Activated T-helper 1 cell treated with anti-CD3 and anti-CD28 coated beads, Interleukin-2, amount 50 U/mL, for 16 hours (primary cell): ENCODE measurements at places on chromosomes 1 and 21.
A peak's percentile ranks its signal among the peaks of the same experiment; 100 is the strongest.

GRCh38 chr1:166905900-166906299, 29.8 kb upstream of the TADA1 start:
- DNase-seq: no peak

DNA sequence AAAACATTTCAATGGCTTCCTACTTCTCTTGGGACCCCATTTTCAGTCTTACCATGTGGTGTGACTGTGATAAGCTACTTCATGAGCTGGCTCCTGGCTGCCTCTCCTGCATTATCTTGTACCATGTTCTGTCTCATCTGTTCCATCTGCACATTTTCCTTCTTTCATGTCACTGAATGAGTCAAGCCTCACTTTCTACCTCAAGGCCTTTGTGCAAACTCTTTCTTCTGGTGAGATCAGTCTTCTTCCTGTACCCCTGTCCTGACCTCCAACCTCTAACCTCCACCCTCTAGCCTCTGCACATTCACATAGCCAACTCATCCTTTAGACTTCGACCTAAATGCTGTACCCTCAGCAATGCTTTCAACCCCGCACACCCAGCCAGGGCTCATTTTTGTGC, 9.6 kb upstream of the FAM78B start:
- no peak for DNase-seq

DNA sequence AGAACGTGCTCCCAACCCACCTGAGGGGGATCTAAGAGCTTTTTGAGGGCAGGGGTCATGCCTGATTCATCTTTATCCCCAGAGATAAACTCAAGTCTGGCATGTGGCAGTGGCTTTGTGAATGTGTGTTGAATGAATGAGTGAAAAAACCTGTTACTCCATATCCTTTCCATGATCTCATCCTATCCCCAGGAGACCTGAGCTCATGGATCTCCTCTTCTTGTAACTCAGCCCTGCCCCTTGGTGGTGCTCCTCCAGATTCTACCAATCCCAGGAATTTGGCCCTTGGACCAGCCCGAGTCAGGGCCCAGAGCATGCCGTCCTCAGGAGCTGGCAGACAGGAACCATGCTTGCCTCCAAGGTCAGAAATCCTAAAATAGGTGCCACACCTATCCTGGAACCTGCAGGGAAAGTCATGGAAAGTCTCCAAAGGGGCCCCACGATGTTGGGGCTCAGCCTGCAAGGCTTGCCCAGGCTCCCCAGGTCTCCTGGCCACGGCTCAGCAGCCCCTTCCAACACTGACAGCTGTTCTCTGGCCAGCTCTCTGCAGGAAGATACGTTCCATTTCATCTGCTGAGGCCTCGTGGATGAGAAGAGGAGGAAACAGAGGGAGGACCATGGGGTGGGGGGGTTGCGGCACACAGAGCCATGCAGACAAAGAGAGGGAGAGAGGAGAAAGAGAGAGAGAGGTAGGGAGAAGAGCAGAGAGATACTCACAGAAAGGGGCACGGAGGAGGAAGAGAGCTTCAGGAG, 214.6 kb downstream of the TRABD2B start:
- DNase-seq: no peak

DNA sequence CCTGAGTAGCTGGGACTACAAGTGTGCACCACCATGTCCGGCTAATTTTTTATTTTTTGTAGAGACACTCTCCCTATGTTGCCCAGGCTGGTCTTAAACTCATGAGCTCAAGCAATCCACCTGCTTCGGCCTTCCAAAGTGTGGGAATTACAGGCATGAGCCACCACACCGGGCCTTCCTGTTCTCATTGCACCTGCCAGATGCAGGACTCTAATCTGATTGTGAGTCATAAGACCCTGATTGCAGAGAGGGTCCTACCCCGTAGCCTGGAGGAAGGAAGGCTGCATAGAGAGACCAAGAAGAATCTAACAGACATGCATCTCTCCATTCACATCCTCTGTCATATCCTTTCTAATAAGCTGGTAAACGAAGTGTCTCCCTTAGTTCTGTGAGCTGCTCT, 19.5 kb upstream of the CGN start:
- no peak for DNase-seq

GRCh38 chr1:173503391-173503790, 26.3 kb downstream of the PRDX6 start:
- no peak for DNase-seq

GRCh38 chr1:20417581-20417980, 68.4 kb downstream of the CAMK2N1 start:
- no peak for DNase-seq

- DNase-seq: no peak
These were observed 129.3 kb downstream of the PRDM2 start for GRCh38 chr1:13829152-13829769.

- no peak for DNase-seq
These were observed at the start of gene GREM2 for GRCh38 chr1:240611619-240612480. Gene GREM2 (minus strand): TSS chr1:240612155. CDS start chr1:240493475, 118,680 bp downstream.

DNA sequence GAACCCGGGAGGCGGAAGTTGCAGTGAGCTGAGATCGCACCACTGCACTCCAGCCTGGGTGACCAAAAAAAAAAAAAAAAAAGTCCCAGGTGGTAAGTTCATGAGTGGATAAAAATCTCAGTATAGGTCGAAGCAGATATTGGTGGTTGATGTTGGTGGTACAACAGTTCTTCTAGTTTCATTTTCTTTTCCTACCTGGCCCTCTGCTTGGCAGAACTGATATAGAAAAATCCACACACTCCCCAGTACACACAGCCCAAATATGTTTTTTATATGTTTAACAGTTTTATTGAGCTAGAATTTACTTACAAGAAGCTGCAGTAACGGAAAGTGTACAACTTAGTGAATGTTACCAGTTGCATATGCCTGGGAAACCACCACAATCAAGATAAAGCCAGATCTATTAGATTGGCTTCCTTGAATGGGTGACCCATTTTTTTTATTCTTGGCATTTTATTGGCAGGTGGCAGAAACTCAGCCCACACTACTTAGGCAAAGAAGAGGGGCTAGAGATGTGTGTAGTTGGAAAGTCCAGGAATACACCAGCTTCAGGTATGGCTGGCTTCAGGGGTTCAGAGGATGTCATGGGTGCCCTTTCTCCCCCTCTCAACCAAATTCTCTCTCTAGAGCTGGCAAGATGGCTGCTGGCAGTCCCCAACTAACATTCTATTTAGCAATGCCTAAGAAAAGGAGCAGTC, 118.3 kb upstream of the SLC25A33 start:
- no peak for DNase-seq

- DNase-seq: no peak
These were observed 94.2 kb downstream of the PHTF1 start for GRCh38 chr1:113665071-113665470.

- DNase-seq: peak; percentile 8
These were observed 87.1 kb upstream of the CACNA1E start for GRCh38 chr1:181396171-181396670.

- no peak for DNase-seq
These were observed 6.7 kb upstream of the AHCYL1 start for GRCh38 chr1:109977657-109978378.

DNA sequence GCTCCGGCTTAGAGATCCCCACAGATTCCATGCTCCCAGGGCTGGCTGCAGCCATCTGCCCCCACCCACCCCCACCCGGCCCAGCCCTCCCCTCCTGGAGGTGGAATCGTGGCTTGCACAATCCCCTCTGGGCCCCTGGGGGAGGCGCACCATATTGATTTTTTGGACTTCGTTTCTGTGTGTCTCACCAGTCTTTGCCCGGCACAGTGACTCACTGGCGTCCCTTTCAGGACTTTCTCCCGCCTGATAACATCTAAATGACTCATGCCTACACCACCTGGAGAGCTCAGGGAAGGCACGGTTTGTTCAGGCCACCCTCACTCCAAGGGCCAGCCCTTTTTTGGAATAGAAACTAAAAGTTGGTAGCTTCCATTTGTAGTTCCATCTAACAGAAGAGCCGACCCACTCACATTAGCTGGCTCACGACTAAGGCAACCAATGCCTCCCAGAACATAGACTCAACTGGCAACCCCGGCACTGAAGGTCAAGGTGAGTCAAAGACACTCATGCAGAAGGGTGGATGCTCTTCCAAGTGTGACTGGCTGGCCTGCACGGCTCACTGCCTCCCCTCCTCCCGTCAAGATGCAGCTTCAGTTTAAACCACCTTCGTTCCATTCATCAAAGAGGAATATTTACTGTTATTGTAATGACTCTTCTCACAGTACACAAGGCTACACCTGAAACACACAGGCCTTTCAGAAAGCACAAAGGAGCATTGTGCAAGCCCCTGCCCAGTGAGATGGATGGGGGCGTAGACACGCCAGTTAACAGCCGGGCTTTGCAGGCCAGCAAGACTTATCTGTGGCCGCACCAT, 18.1 kb upstream of the ETS2 start:
- DNase-seq: no peak

GRCh38 chr1:64550510-64550909, 80.6 kb downstream of the CACHD1 start:
- DNase-seq: no peak

DNA sequence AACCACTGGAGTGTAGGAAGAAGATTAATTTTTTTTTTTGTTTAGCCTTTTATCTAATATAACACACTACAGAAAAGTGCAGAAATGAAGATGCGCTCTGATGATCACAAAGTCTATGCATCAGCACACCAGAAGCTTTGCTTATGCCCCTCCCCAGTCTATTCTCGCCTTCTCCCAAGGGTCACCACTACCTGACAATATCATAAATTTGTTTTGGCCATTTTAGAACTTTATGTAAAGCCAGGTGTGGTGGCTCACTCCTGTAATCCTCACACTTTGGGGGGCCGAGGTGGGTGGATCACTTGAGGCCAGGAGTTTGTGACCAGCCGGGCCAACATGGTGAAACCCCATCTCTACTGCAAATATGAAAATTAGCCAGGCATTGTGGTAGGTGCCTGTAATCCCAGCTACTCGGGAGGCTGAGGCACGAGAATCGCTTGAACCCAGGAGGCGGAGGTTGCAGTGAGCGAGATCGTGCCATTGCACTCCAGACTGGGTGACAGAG, 231.3 kb downstream of the FOXD2 start:
- DNase-seq: no peak

GRCh38 chr21:45019076-45019886, 55.1 kb upstream of the ADARB1 start:
- no peak for DNase-seq

GRCh38 chr1:236489710-236490377, 33.9 kb upstream of the LGALS8 start:
- no peak for DNase-seq

DNA sequence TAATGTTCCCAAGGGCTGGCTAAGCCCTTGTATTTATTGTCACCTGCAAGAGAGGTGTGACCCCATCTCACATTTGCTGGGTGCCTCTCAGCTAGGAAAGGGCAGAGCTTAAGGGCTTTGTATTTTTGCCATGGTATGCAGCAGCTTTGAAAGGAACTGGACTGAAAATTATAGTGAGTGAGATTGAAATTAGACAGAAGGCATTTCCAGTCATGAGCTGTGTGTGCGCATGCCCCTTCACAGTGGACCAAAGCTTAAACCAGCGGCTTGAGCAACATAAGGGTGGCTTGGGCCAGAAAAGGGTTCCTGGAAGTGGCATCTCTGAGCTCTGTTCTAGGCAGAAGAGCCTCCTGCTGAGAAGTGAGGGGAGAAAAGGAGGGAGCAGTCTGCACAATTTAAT, 19.8 kb downstream of the MYOG start:
- no peak for DNase-seq

GRCh38 chr1:174799136-174799479, 200.6 kb upstream of the CACYBP start:
- no peak for DNase-seq

DNA sequence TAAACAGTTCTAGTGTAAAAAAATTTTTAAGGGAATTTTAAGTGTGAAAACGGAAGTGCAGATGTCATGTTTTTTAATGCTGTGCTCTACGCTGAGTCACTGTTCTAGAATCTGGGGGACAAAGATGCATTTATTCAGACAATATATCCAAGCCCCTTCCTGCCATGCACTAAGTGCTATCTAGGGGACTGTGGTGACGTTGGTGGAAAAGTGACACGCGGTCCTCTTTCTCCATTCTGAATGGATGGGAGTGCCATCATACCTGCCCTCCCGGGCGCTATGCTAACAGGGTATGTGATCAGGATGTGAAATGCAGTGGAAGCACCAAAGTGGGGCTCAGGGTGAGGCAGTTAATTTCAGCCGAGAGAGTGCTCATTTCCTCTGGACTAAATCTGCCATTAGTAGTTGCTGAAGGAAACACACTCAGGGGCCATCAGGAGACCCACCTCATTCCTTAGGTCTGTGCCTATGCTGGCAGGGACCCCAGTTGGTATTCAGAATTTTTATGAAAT, 6.6 kb downstream of the C1orf226 start:
- no peak for DNase-seq

DNA sequence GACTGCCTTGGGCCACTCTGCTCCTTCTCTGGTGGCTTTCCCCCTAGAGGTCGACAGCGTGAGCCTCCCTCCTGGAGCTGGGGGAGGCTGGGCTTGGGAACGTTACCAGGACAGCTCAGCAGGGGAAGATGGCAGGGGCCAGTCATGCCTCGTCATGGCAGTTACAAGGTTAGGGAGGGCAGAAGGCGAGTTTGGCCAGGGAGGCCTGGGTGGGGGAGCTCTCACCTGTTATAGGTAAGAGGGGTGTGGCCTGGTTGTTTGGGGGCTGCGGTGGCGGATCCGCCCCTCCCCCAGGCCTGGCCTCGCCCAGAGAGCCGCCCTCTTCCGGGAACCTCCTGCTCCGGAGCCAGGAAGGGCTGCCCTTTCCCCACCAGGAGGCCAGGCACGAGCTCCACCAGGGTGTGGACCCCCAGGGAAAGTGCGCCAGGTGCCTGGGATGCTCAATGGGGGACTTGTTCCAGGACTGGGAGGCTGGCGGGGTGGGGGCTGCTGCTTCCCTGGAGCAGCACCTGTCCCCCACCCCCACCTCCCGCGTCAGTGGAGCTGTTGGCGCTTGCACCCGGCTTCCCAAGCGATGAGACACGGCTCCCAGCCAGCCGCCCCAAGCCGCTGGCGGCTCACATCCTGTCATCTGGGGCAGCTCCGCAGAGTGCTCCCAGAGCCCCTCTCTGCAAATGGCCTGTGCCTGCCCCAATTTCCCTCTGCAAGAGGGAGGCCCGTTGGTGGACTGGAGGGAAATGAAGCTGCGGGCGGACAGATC, 23.6 kb upstream of the PKP1 start:
- DNase-seq: no peak

DNA sequence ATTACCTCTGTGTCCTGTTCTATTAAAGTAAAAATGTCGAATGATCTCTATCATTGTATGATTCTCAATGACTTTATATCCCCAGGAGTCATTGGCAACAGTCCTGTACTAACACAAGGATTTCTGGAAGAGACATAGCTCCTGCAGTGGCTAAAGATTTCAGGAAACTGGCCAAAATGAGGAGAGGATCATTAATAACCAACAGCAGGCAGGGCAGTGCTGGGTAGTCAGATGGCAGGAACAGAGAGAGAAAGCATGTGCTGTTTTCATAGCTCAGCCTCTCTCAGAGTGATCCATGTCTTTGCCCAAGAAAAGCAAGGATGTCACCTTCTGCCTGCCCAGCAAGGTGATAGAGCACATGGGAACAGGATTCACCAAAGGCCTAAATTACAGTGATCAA, 604.7 kb upstream of the PLXNA2 start:
- DNase-seq: no peak
